ENCODE measurements at places on chromosomes 1 and 21.

DNA sequence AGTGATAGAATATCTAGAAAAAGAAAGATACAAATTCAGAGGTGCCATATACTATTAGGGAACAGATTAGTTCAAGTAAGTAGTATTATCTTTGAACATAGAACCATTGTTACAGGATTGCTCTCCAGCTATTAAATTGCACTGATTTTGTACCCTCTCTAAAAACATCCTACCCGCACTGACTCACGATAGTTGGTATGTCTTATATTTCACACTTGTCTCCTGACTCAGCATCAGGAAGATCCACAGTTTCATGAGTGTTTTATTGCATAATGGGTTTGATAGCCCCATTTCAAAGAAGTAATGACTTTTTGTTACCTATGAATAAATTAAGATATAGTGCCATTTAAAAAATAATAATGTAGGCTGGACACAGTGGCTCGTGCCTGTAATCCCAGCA, 6.0 kb downstream of the TATDN3 start:
- no peak for DNase-seq

- no peak for DNase-seq
Measured at GRCh38 chr21:28944296-28944695, 48.4 kb downstream of the LTN1 start.

GRCh38 chr1:78003882-78004718, 639 bp upstream of the DNAJB4 start:
- no peak for DNase-seq

- no peak for DNase-seq
Measured at GRCh38 chr21:45781741-45782140, 138.2 kb downstream of the PCBP3 start.

DNA sequence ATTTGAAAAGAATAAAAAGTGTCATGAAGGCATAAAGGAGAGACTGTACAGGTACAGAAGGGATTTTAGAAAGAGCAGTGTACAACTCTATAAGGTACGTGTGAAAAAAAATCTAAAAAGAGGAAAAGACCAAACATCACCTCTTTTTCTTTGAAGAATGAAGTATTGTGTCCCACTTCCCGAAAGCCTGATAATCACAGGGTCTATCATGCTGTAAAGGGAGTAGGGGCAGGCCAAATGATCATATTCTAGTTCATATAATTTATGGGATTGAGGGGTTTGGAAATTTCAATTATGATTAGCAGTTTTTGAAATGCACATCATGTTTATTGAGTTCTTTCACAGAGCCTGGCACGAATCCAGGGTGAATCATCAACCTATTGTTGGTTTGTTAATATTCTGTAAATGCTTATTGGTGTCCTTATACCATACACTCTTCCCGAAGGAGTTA, 910 bp upstream of the RERE start:
- no peak for DNase-seq

DNA sequence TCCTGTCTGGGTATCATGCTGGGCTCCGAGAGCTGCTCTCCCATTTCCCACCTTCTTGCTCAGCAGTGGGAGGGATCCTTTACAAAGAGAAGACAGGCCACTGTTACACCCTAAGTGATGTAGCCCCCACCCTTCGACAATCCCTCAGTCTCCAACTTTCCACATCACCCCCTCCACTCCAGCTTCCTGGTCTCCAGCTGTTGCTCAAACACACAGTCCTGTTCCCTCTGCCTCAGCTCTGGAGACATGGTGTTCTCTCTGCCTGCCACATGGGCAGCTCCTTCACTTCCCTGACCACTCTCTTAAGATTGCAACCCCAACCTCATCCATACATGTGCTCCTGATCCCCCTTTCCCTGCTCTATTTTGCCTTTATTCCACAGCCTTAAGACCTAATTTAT, 37.7 kb downstream of the SLC30A1 start:
- DNase-seq = no peak

DNA sequence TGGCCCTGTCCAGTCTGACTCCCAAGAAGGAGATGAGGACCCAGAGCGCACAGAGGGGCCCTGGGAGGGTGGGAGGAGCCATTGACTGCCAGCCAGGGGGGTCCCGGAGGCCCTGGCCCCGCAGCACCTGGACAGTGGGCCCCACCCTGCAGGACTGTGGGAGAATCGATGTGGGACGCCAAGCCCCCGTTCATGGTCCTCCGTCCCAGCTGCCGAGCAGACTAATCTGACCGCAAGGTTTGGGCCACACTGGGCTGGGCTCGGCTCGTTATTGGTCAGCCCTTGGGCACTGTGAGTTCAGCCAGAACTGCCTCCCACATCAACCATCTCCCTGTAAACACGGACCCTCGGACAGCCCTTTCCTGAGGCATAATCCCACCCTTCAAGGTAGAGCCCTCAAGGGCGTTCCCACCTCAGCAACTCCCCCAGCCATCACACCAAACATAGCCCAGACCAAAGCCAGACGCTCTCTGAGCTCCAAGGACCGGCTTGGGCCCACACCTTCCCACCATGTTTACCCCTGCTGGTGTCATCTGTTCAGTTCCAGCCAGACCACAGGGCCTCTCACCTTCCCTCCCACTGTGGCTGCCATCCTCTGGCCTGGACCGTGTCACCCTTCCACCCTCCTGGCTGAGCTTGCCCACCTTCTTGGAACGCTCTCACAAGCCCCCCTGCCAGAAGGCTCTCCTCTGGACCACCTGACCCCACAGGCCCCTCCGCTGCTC, 16.2 kb upstream of the POFUT2 start:
- no peak for DNase-seq

DNA sequence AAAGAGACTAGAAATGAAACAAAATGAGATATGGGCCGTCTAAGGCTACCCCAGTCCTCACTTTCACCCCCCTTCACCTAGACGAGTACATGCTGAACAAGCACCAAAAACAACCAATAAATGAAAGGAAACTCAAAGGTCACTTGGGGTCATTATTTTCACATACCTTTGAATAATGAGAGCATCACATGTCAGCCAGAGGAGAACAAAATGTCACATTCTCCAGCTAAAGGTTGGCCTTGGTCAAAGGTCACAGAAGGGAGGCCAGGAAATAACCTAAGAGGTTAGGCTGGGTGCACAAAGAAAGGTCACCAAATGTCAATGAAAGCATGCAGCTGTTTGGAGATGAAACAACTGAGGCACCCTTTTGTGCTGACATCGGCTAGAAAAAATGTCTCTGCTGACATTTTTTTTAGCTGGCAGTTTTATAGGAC, 288.7 kb upstream of the USP25 start:
- DNase-seq = no peak

- no peak for DNase-seq
Measured at GRCh38 chr1:178500091-178500770, 3.5 kb upstream of the CLEC20A start.

DNA sequence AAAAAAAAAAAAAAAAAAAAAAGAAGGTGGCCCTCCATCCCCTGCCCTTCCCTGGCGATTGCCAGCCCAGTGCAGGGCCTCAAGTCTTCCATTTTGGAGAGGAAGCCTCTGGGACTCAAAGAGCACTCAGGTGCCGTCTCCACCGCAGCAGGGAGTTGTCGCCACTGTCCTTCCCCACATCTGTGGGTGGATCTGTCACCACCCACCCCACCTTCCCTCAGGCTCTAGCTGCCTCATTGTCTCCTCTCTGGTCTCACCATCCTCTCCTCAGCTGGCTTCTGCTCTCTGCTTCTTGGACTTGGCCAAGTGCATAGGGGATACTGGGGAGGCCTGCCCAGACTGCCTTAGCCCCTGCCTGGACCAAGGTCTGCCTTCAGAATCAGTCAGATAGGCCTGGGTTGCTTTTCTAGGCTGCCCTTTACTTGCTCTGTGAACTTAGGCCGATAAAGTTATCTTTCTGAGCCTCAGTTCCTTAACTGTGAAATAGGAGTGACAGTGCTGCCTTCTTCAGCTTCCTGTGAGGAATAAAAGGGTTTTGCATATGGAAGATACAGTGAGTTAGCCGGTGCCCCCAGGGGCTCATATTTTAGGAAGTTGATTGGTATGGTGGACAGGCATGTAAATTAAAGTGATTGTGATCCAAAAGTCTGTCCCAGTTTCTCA, 15.8 kb downstream of the RCC1 start:
- DNase-seq = no peak

DNA sequence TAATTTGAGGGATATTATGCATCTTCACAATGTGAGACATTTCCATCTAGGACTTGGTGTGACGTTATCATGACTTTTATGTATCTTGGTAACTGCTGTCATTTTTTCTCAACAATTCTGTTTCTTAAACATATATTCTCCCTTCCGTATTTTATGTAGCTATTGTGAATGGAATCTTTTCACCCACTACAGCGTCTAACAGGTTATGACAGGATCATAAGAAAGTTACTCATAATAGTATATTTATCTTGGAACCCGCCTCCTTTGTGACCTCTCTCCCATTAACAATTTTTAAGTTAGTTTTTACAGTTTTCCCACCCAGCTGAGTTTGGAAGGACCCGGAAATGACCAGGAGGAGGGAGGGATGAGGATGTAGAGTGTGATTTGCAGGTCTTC, 6.8 kb upstream of the DMRTA2 start:
- DNase-seq = no peak

- DNase-seq = no peak
Measured at GRCh38 chr1:203692565-203693470, 66.2 kb downstream of the ATP2B4 start.

- no peak for DNase-seq
Measured at GRCh38 chr1:107941531-107941930, 23.4 kb downstream of the VAV3 start.
